BJ (cell line): ENCODE measurements at places on chromosomes 5 and 9.

DNA sequence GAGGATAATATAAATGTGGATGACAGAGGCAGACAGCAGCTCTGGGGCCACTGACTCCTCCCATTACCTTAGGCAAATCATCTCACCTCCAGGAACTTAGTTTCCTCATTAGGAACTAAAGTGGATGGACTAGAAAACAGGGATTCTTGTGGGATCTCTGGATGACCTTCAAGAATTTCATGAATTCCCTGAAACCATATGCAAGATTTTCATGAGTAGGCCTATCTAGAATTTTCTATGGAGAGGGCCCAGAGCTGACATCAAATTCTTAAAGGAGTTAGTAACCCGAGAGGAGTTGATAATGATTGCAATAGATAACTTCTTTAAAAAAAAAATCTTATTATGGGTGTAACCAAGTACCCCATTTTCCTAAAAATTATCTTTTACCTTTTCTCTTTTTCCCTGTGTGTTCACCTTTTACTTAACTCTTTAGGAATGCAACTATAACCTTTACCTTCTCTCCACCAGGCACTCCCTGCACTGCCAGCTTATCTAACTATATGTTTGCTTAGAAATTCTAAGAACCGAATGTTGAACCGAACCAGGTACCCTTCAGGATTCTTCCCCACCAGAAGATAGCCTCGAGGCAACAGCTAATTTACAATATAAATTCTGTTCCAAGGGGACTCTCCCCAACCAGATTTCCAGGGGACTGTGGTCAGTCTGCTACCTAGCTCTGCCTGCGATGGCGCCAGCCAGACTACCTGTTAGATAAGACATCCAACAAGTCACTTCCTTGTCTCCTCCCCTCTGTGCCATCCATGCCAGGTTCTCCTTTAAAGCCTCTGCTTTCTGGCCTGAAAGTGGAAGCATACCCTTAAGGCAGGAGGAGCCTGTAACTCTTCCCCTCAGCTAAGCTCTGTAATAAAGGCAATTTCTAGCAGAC lies 86.0 kb downstream of the GCNT4 start:
- no peak for DNase-seq

DNA sequence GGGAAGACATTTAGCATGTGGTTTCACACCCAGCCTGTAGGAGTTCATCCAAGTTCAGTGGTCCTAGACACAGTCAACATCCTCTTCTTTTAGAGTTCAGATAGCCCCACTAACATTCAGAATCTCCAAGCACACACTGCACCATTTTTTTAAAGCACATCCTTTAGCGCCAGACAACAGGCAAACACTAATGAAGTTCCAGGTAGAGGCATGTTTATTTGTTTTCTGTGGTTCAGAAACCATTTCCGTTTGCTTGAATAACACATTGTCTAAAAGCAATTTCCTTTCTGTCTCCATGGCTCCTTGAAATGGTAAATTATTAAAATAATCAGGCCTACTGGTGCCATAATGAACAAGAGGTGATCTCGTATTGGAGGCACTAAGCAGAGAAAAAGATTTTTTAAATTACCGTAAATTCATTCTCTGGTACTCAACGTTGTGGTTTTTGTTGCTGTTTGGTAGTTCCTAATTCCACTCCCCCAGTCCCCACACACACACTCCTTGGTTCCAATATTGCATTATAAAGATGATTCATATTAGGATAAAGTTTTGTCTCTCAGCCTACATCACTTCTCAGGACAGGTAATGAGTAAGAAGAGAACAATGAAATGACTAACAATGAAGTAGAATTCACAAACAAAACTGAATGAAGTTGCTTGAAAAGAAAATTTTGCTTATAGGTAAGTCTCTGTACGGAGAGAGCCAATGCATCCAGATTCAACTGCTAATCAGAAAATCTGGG lies 153.1 kb downstream of the PCSK1 start:
- no peak for DNase-seq

GRCh38 chr5:14659821-14660607 lies 4.5 kb upstream of the OTULIN start:
- DNase-seq = peak; percentile 32

- peak; percentile 26 for DNase-seq
These were observed 56.0 kb upstream of the TPD52L3 start for GRCh38 chr9:6272229-6272598.

- DNase-seq = no peak
These were observed 21.2 kb upstream of the RNU6ATAC start for GRCh38 chr9:134185536-134186011.

- no peak for DNase-seq
These were observed 267.0 kb downstream of the EBF1 start for GRCh38 chr5:158832731-158833130.

- no peak for DNase-seq
These were observed 141.6 kb upstream of the SPRY4 start for GRCh38 chr5:142466195-142466971.

DNA sequence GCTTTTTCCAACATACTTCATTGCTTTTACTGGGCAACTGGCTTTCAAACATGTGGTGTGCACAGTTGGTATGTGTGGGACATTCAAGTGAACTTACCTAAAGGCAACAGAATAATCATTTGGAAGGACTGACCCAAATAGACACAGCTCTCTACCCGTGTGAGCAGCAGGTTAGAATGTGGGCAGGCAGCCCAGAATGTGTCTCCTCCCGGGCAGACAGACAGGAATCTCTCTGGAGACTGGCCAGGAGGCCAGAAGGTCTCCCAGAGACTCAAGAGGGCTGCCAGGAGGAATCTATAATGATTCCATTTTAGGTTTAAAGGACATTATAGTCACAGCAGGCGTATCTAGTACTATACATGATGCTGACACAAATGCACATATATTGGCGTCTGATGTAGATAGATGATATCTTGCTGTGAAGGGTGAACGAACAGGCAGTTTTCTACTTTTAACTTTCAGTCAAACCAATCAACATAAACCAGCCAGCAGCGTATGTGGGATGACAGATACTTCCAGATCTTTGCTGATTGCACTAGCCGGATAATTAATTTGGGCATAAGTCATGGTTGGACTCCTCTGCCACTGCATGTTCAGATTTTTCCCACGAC lies 297.4 kb upstream of the ZNF608 start:
- DNase-seq = no peak

- DNase-seq = peak; percentile 14
These were observed 529.3 kb downstream of the BNC2 start for GRCh38 chr9:16341177-16341576.

GRCh38 chr9:87271696-87272477 lies 225.8 kb upstream of the DAPK1 start:
- DNase-seq = no peak

- DNase-seq = no peak
These were observed 247.7 kb upstream of the ANKRD55 start for GRCh38 chr5:56480705-56481427.

GRCh38 chr9:76159293-76159926 lies 234.8 kb downstream of the RFK start:
- no peak for DNase-seq
